ENCODE measurements at places on chromosomes 5 and 9. TPM values are rescaled to one million over a fixed set of nuclear protein-coding genes. Genes with fewer than 3 reads are reported as not detected.
A peak's percentile ranks its signal among the peaks of the same experiment; 100 is the strongest.

ODF2 gene
- 189 TPM for total RNA-seq

- DNase-seq, result no peak
These were observed 172.5 kb downstream of the FSTL4 start for GRCh38 chr5:133439859-133440258.

CMYA5 gene
- 33.8 TPM for total RNA-seq

GRCh38 chr9:124285903-124286291 lies 28.1 kb downstream of the NEK6 start:
- DNase-seq, result peak; percentile 92

- no peak for DNase-seq
These were observed 648.7 kb downstream of the IRX1 start for GRCh38 chr5:4244306-4244705.

DNA sequence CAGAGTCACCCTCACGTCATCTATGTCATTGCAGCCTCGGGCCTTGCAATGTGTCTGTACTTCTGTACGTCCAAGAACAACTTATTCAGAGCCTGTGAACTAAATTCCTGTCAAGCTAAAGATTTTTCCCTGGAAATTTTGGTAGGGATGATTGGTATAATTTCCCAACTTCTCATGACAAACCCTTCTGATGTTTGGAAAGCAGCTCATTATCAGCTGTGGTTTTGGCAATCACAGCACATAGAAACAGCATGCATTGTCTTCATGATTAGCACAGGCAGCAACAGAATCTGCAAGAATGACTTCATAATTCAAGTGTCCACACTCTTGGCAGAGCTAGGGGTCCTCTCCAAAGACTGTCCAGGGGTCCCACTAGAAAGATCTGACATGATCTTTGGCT lies 49.5 kb downstream of the APBA1 start:
- no peak for DNase-seq

DNA sequence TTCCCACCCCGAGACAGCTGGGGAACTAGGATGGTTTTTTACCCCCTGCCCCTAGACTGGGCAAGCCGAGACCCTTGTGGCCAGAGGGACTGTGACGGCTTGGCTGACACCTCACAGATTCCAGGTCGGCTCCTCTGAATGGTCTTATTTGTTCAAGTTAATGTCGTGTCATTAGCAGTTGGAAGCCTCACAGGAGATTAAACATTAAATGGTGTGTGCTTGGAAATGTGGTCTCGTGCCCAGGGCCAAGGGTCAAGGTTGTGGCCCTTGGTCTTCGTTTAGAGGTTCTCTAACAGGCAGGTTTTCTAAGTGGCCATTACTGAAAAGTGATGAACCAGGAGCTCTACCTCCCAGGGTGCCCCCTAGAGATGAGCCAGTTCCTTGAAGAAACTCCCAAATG lies 61.2 kb upstream of the RXRA start:
- no peak for DNase-seq

GRCh38 chr9:89454498-89455355 lies 43.2 kb downstream of the SEMA4D start:
- DNase-seq, result no peak

HTR4 gene
- total RNA-seq, result 0.63 TPM

GRCh38 chr9:122039234-122039633 lies 53.9 kb downstream of the TTLL11 start:
- DNase-seq, result no peak

All from testis (tissue), 5 donors.